ENCODE measurements at places on chromosomes 7 and 10.

- no peak for DNase-seq
Observed at GRCh38 chr7:1535701-1536454, 5.4 kb downstream of the MAFK start.

GRCh38 chr7:73828972-73829371 lies 1.8 kb upstream of the CLDN4 start:
- DNase-seq = no peak

DNA sequence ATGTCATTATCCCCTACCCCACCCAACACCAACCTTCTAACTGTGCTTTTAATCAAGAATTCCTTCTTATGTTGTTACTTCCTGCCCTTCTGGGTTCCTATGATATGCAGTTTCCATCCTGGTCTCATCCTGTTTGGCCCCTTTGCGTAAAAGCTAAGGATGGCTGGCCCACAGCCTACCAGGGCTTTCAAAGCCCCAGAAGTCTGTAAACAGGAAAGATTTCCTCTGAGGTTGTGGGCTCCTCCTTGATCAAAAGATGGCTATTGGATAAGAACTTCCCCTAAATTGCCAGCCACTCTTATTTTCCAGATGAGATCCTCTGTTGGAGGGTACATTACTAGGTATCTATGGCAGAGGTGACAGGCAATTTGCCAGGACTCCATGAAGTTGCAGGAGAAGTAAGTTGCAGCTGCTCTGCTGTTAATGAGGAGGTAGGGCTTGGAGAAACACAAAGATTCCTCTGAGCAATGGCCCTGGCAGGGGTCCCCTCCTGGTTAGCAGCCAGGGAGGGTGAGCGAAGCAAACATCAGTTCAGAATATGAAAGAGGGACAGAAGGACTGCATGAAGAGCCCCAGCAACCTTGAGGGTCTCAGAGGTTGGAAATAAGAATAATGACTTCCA lies 32.1 kb downstream of the NRP1 start:
- DNase-seq = no peak

DNA sequence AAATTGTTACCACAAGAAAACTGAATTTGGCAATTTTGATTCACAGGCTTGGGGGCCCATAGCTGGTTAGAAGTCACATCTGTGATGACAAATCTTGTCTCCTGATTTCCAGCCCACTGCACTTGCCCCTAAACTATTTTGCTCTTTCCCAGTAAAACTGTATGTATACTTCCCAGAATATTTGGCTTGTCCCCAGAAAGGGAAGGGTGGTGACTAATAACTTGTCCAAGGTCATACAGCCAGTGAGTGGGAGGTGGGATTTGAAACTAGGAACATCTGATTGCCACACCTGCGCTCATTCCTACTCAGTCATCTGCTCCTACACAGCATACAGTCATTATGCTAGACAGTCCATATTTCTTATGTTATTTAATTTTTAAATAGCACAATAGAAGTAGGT lies 304.5 kb downstream of the SDHAF3 start:
- DNase-seq = no peak

GRCh38 chr7:29980151-29980550 lies 9.4 kb downstream of the SCRN1 start:
- DNase-seq = no peak
